ENCODE measurements at places on chromosomes 5 and 9.

- DNase-seq: no peak
Observed at GRCh38 chr5:76625087-76625815, 2.0 kb upstream of the F2RL2 start.

GRCh38 chr5:13658761-13659160 is 285.7 kb downstream of the DNAH5 start:
- no peak for DNase-seq

DNA sequence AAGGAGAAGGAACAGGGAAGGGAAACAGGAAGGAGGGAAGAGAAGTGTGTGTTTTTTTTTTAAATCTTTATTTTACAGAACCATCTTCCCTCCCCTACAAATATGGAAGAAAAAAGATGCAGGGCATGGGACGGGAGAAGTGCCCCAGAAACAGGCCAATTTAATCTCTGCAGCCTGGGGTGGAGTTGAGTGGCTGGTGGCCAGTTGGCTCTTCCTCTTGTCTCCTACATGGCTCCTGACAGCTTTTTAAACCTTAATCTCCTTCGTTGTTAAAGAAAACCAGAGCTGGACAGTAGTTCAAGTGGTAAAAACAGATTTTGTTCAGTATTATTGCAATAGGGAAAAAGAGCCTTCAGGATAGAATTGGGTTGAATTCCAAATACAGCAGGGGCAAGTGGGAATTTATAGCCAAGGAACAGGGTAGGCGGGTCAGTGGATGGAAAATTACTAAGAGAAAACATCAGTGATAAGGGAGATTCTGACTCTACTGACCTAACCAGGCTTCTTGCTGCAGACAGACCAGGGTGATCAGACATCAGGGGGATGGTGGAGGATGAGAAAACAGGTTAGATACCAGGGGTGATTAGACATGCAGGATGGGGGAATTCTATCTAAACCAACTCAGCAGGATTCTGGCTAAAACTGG is 125.1 kb upstream of the CLINT1 start:
- DNase-seq: no peak

GRCh38 chr5:160438316-160439204 is 16.9 kb downstream of the PTTG1 start:
- peak; percentile 15 for DNase-seq

GRCh38 chr5:61273279-61273975 is 58.6 kb upstream of the ZSWIM6 start:
- DNase-seq: no peak

- no peak for DNase-seq
Observed at GRCh38 chr5:1931604-1932231, 49.0 kb upstream of the IRX4 start.

- no peak for DNase-seq
Observed at GRCh38 chr5:124580512-124580911, 165.9 kb downstream of the ZNF608 start.

- no peak for DNase-seq
Observed at GRCh38 chr9:88922091-88922490, 69.2 kb upstream of the S1PR3 start.

- DNase-seq: no peak
Observed at GRCh38 chr5:170070556-170071412, 34.9 kb upstream of the FOXI1 start.

- no peak for DNase-seq
Observed at GRCh38 chr9:107029146-107029545, 166.2 kb downstream of the ZNF462 start.

- no peak for DNase-seq
Observed at GRCh38 chr5:151692312-151692711, 5.6 kb upstream of the SPARC start.

DNA sequence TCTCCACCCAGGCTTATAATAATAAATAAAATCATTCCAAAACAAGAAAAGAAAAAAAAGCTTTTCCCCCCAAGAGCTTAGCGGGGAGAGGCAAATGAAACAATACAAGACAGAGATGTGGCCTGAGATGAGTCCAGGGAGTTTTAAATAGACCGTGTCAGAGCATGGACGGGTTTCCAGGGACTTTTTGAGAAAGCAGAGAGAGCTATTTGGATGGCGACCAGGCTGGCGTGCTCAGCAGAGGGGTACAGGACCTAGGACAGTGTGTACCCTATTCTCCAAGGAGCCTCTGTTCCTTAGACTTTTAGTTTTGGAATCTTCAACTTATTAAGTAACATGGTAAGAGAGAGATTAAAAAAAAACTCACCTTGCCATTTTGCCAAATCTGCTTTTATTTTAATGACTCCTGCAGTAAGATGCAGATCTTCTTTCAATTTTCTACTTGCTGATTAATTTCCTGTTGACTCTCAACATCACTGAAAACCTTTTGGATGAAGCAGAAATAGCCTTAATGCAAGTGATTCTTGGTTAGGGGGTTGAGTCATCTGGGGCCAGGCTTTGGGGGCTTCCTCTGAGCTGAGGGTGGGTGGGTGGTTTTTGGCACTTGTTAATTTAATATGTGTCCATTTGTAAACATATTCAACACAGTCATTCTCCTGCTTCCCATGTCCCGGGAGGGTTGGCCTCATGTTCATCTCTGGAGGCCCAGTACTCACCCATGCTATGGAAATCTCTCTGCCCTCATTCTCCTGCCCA is 49.6 kb upstream of the OSMR start:
- DNase-seq: no peak

GRCh38 chr5:10140195-10140973 is 109.3 kb downstream of the ATPSCKMT start:
- DNase-seq: no peak

DNA sequence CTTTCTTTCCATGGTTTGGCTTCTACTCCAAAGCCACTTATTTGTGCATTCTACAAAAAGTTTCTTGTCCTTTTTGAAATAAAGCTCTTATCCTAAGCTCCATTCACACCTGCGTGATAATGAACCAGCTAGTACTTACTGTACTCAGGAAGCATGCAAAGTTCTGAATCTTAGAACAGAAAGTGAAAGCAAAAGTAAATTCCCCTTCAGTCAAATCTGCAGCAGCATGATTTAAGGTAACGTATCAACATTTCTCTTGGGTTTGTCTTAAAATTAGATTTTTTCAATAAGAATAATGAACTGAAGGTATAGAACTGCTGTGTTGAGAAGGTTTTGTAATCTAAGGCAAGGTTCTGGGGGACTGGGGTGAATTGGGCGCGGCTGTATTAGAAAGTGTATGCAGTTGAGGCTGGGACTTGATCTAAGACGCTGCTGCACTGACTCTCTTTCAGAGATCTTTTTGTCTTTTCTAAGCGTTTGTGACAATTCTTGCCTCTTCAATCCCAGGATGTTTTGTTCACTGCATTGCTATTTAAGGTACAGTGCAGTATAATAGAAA is at the start of gene ERAP2:
Gene ERAP2 (plus strand): TSS at position 209 of the 559 bp plus-strand sequence. CDS start 3,186 bp downstream, outside the sequence.
- peak; percentile 25 for DNase-seq

GRCh38 chr5:14257995-14258403 is 114.9 kb downstream of the TRIO start:
- no peak for DNase-seq

GRCh38 chr9:99085949-99086948 is 18.7 kb upstream of the TGFBR1 start:
- DNase-seq: no peak

DNA sequence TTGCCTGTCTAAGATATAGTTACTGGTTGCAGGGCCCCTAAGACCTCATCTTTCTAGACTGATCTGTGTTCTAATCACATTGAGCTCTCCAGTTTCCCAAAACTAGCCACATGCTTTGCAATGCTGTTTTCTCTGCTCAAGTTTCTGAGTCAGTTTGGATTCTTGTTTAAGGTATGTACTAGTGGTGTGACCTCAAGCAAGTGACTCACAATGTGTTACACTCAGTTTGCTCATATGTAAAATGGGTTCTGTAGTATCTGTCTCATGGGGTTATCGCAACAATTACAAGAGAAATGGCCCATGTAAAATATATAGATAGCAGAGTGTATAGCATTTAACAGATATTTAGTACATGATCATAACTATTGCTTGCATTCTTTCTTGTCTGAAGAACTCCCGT is 153.1 kb upstream of the ELL2 start:
- no peak for DNase-seq

DNA sequence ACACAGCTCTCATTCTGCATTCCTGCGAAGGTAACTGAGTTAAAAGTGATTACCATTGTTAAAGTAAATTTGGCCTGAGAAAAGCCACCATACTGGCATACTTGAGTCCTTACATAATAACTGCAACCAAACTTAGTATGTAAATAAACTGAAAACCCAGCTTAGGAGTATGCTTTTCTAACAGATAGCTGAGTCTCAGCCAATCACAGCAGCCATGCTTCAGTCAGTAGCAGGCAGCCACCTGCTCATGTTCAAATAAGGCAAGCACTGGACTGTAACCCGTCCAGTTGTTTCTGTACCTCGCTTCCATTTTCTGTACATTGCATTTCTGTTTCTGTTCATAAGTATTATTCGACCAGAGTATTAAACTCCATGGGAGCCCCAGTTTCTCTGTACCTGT is 58.6 kb downstream of the GCNT4 start:
- no peak for DNase-seq

- no peak for DNase-seq
Observed at GRCh38 chr9:137688725-137689124, 69.9 kb downstream of the EHMT1 start.

GRCh38 chr5:38265546-38266179 is 7.3 kb downstream of the EGFLAM start:
- DNase-seq: peak; percentile 48

DNA sequence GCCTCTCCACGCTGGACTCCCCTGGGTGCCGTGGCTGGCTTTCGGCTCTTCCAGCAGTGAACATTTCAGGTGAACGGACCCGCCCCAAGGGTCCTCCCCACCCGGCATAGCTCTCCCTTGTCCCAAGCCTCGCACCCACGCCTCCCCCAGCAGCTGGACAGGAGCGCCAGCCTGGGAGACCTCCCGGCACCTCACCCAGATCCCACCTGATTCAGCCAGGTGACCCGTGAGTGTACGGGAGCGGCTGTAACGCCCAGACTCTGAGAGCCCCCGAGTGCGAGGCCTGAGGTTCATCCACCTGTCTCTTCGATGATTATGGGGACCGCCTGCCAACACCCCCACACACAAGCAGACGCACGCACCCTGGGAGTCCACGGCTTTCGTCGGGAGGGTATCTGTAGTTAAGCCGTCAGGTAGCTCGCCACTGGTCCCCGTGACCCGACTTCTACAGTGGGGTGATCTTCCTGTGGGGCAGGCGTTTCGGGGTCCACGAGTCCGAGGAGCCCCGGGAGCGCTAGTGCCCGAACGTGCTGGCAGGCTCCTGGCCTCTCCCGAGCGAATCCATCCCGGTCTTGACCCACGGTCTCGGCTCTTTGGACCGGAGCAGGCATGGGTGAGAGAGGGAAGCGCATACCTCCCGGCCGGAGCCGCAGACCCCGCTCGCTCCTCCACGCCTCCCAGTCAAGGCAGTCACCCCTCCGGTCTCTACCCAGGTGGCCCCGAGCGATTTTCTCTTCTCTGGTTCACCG is 14.9 kb downstream of the TRIM7 start:
- DNase-seq: no peak

DNA sequence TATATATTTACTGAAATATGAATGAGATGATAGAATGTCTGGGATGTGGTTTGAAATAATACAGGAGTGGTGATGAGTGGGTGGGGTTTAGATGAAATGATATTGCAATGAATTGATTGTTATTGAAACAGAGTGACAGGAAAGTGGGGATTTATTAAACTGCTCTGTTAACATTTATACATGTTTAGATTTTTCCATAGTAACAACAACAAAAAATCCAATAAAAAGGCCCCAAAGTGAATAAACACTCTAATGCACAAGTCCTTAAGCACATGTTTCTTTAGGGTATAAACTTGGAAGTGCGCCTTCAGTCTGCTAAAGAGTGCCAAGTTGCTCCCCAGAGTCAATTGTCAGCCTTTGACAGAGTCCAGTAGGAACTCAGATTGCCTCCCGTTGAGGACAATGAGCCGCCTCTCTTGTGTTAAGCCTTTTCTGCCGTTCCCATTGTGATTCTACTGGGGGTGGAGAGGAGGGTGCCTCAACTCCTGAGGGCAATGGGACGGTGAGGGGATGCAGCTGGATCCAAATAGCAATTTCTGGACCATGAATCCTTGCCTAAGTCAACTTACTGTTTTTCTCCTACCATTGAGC is 112.3 kb downstream of the SLC28A3 start:
- DNase-seq: no peak

- DNase-seq: no peak
Observed at GRCh38 chr5:131747180-131748105, 49.4 kb downstream of the FNIP1 start.

- no peak for DNase-seq
Observed at GRCh38 chr5:17180864-17181723, 36.3 kb upstream of the BASP1 start.

- no peak for DNase-seq
Observed at GRCh38 chr5:4361753-4362152, 766.1 kb downstream of the IRX1 start.

DNA sequence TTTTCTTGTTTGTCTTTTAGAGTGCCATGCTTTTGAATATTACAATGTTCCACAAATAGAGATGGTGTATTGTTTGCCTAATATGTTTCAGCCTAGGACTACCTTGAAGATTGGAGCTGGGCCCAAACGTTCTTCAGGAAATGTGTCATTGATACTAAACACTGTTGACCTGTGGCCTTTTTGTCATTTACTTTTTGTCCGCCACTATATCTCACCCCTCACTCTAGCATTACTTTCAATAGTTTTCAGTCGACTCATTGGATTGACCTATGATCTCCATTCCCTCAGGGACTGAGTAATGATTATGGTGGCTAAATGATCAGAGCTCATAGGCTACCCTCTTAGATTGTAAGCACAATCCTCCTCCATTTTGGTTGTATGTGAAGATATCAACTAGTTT is 115.8 kb downstream of the NUDT12 start:
- DNase-seq: no peak

DNA sequence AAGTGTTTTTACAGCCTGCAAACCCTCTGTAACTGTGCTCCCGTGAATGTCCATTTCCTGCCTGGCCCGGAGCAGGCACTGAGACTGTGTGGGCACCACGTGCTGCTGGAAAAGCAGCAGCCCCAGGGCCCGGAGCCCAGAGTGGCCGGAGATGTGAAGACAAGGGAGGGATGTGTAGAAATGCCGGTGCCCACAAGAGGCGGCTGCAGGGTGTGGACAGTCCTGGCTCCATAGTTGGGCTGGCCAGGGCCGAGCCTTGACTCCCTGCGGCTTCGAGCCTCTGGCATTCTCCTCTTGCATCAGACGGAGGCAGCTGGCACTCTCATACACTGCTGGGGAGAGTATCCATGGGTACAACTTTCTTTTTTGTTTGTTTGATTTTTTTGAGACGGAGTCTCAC is 13.2 kb upstream of the GFPT2 start:
- no peak for DNase-seq
